Left lung (tissue), 14 donors: ENCODE measurements at places on chromosomes 3 and 15. TPM values are rescaled to one million over a fixed set of nuclear protein-coding genes. Genes with fewer than 3 reads are reported as not detected.

- no peak for DNase-seq
These were observed 68.0 kb downstream of the OXNAD1 start for GRCh38 chr3:16332904-16333426.

The EHD4 gene
- 13.8 TPM for polyA plus RNA-seq

The CELSR3 gene
- 0.94 TPM for polyA plus RNA-seq

DNA sequence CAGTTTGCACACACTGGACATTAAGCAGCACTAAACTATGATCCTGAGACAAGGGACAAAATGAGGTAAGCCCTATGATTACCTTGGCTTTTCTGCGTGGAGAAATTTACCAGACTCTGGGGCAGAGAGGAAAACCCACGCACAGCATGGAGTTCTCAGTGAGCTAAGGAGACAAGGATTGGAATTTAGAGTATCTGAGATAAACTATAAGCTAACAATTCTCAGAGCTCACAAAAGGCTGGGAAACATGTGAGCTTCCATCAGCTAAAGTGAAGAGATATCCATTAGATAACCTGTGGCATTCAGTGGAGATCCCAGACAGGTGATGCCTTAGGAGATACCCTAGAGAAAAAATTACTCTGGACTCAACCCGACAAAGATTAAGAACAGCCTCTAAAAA, 48.7 kb downstream of the NBEAL2 start:
- no peak for DNase-seq

DNA sequence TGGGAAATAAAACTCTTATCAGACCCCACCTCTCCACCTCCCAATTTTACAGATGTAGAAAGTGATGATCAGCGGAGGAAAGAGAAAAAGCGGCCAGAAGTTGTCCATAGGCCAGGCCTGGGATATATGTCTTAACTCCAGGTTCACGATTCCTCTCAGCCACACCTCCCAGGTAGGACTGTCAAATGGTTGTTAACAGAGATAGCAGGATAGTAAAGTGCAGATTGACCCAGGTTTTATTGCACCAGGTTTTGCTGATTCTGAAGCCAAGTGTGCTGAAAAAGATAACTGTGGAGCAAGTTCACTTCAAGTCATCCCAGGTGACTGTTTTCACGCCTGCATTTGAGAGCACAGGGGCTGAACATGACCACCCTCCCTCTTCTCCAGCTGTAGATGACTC, 36.1 kb downstream of the LSM3 start:
- no peak for DNase-seq
